ENCODE measurements at places on chromosomes 1 and 21.

DNA sequence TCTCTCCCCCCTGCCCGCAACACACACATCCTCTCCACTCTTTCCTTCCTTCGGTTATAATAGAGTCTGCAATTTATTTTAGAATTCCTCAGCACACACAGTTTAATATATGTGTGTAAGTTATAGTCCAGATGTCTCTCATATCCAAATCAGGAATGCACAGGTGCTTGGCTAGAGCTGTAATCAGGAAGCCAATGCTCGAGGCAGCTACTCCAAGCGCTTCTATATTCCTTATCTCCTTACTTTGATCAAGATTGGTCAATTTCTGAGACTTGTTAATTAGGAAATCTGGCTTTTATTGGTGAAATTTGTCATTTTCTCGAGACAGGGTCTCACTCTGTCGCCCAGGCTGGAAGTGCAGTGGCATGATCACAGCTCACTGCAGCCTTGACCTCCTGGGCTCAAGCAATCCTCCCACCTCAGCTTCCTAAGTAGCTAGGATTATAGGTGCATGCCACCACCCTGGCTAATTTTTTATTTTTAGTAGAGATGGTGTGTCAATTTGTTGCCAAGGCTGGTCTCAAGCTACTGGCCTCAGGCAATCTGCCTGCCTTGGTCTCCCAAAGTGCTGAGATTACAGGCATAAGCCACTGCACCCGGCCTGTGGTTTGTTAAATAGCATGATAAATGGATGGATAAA lies 27.7 kb downstream of the RPL5 start:
- DNase-seq, result no peak

GRCh38 chr1:24110642-24111261 lies 1.2 kb downstream of the MYOM3 start:
- no peak for DNase-seq

GRCh38 chr1:208089761-208090370 lies 154.3 kb downstream of the PLXNA2 start:
- DNase-seq, result no peak

DNA sequence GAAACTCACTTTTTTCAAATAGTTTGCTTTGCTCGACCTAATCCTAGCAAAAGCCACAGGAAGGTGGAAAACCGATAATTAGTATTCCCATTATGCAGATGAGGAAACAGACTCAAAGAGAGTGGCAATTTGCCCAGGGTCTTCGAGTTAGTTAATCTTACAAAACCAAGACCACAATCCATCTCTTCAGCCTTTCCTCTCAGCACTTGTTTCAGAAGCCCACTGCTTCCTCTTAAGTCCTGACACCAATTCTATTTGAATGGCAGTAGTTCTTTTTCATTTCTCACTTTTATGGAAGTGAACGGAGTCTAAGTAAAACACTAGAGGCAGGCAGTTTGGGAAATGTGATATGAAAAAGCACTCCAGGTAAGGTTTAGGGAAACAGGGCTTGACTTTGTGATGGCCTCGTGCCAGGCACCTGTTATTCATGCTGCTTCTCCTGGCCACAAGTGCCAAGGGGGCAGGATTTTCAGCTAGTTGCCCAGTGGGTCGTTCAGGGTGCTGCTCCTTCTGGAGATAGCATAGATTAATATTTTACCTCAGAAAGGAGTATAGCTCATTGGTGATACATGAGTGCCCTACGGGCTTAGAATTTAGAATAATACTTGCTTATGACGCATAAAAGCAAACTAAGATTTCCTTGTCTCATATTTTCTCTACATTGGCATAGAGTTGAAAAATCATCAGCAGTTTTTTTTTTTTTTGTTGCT lies 76.6 kb upstream of the NRIP1 start:
- DNase-seq, result peak; percentile 52

- peak; percentile 22 for DNase-seq
Measured at GRCh38 chr1:75643460-75643859, 32.5 kb upstream of the SLC44A5 start.

- DNase-seq, result no peak
Measured at GRCh38 chr1:174112489-174113162, 46.7 kb upstream of the RABGAP1L start.

- peak; percentile 79 for DNase-seq
Measured at GRCh38 chr1:8373581-8374241, 55.8 kb downstream of the SLC45A1 start.

DNA sequence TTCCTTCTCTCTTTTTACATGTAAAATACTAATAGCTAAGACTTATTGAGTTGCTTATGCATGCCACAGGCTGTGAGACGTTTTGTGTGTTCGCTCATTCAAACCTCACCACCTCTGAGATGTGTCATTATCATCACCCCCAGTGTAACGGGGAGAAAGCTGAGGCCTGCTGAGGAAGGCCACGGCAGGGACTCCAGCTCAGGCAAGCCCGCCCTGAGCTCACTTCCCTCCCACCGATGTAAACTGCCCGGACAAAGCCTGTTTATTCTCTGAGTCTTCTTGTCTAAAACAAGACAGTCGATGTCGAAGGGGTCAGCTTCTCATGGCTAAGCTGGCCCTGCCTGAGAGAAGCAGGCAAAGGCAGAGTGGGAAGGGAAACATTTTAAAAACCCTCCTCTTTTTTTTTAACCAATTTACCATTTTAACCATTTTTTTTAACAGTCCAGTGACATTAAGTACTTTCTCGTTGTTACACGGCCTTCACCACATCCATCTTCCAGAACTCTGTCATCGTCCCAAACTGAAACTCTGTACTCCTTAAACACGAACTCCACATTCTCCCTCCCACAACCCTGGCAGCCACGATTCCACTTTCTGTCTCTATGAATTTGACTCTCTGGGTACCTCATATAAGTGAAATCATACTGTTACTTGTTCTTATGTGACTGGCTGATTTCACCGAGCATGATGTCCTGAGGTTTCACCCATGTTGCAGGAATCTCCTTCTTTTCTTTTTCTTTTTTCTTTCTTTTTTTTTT lies 204.8 kb upstream of the GALNT2 start:
- DNase-seq, result peak; percentile 53

DNA sequence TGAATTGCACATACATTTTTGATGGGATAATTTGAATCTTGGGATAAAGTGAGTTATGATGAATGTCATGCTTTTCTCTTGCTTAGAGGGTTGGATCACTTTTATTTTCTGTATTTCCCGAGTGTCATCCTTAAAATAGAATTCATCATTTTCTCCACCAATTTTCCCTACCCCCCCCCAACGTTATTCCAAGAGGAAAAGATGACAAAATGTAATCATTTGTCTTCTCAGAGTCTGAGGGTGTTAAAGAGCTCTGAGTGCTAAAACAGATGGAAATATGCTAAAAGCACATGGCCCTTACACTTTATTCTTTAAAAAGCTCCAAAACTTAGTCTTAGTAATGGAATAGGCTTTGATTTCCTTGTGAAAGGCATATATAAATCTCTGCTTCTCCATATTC lies 81.4 kb downstream of the CHRM3 start:
- no peak for DNase-seq

All from brain (organoid and tissue), 16 donors.